ENCODE measurements at places on chromosomes 6 and 20. TPM values are rescaled to one million over a fixed set of nuclear protein-coding genes. Genes with fewer than 3 reads are reported as not detected.

Gene FAXC
- polyA plus RNA-seq = not detected

Gene SNAP25
- 0.44 TPM for polyA plus RNA-seq

Gene SLC24A3
- not detected for polyA plus RNA-seq

Gene SOX18
- not detected for polyA plus RNA-seq

Measured in naive B cell (primary cell).